NCI-H1105 (cell line): ENCODE measurements at places on chromosomes 2 and 18.

DNA sequence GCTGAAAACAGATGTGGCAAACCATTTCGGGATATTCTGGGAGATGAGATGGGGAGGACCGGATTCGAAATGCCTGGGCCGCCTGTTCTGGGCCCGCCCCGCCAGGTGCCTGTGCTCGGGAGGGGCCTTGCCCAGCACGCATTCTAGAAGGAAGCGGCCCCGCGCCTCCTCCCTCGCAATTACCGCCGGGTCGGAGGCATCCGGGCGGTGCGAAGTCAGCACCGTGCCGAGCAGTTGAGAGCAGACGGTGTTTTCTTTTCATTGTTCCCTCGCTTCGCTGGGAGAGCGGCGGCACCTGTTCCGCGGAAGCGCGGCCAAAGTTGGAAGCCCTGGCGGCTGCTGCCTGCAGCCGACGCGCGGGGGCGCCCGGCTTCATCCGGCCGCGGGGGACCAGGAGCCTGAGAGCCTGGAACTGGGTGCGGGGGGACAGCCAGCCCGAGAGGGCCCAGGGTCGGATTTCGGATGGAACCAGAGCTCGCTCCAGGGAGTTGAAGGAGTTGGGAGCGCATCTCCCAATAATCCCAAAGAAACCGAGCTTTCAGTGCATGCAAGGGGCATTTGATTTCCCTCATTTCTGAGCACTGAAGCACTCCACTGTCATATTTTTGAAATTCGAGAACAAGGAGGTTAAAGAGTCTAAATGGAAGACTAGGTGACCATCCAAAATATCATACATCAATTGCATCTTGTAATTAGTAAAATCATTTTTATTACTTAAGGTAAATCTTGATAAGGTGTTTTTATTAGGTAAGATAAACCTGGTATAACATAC is 241.8 kb upstream of the RAB12 start:
- DNase-seq = no peak

DNA sequence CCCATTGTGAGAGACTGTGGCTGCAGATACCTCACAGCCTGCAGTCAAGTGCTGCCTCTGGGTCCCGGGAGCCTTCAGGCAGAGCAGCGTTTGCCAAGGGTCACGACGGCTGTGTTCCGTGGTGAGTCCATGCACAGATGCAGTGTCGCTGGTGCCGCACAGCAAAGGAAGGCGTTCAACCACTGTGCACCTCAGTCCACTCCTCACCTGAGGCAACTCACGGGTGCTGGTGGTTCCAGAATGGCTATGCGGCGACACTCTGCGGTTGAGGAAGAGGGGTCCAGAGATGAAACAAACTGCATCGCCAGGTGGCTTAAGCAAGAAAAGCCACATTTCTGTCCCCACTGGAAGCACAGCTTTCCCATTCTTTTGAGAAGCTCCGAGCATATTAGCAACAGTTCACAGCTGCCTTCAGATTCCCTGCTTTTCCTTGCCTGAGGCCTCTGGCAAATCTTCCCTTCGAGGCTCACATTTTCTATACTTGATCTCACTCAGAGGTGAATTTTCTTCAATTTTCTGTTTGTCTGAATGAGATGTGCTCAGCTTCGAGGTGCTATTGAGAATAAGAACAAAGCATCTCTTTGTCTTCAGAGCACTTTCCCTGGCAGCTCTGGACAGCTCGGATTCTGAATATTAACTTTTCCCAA is 208.8 kb upstream of the TWIST2 start:
- no peak for DNase-seq

GRCh38 chr2:181178823-181179412 is 198.5 kb downstream of the UBE2E3 start:
- no peak for DNase-seq

DNA sequence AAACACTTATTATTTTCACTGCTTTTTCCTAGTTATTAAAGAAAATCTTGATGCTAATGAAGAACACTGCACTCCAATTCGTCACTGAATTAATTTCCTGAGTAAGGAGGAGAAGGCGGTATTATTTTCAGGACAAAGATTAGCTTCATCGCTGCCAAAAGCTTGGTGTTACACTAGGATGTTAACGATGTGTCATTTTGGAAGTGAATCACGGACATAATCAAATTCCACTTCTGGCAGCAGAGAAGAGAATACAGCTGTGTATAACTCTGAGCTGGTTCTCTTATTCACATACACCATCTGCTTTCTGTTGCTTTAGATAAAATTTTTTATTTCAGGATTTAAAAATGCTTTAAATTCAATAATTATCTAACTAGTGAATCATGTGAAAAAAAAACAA is 74.1 kb downstream of the SCG2 start:
- DNase-seq = no peak

GRCh38 chr2:43038696-43039094 is 187.7 kb downstream of the ZFP36L2 start:
- DNase-seq = no peak

DNA sequence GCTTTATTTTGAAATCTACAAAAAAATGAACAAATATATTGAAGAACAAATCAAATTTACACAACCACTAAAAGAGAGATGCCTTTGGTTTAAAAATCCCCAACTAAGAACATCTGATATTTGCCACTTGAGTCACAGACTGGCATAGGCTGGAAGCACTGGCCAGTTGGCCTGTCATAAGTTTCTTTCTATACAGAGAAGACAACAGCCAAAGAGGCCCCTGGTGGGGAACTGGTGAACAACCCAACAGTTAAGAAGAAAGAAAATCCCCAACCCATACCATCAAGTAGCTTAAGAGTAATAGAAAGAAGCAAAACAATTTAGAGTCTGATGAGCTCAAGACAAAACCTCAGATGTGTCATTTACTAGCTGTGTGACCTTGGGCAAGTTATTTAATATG is 45.5 kb downstream of the OSR1 start:
- no peak for DNase-seq

GRCh38 chr18:74381621-74382295 is 66.1 kb downstream of the C18orf63 start:
- no peak for DNase-seq

DNA sequence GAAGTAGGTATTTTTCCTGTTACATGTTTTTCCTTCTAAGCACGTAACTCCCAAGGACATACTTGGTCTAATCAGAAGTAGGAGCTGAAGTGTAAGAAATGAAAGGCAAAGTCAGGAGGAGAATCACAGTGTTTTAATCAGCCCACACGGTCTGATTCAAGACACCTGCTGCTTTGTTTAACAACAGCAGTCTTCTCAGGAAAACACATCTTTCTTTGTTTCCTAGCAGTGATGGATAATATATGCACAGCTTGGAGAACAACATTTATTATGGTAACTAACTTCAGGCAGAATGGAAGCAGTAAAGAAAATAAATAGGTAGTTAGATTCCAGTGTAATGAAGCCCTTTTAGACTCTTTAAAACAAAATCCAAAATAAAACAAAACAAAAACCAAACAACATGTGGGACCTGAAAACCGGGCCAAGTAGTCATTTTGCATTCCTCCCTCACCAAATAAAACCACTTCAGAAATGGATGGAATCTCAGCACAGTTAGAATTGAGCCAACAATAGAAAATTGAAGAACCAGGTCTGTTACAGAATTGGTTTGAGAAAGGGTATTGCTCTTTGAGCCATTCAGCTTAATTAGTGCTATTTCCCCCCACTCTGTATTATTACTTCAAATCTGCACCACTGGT is 61.1 kb upstream of the UGP2 start:
- no peak for DNase-seq

DNA sequence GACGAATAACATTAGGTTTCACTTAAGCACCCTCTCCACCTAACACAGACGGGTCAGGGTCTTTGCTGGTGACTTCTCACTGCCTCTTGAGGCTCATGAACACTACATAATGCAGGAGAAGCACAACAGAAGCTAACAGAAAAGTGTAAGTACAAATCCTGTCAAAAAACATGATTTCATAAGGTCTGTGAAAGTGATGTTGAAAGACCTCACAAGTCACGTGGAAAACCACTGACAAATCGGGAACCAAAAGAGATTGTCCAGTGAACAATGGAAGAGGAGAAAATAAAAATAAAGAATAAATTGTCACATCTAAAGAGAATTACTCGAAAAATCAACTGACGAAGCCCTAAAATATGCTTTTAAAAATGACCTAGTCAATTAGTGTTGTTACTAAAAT is 14.0 kb downstream of the PSD4 start:
- no peak for DNase-seq

DNA sequence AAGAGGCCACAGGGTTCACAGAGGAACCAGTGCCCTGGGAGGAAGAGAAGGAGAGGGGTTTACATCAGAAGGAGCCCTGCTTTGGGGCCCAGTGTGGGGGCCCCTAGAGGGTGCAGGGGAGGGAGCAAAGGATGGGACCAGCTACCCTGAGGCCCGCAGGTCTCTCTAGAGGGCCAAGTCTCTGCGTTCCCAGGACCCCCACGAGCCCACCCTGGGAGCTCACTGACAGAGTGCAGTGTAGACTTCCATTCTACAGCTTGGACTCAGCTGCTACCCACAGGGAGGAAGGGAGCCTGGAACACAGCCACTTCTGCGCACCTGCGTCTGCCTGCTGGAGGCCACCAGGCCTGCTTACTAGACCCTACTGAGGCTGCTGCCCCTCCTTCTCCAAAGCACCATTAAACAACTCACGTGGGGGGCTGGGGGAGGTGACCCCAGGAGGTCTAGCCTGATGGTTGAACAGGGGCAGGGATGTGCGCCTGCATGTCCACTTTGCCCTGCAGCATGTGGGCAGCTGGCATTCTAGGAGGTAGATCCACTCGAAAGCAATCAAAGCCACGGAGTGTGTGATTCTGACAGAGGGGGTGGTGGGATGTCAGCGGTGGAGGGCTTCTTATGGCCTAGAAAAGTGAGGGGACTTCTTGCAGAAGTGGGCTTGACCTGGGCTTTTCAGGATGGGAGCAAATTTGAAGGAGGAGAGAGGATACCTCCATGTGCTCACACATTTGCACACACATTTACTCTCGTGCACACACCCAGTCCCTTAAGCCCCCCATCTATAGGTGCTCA is 90.2 kb downstream of the ZFP36L2 start:
- DNase-seq = no peak
